NCI-H226 (cell line): ENCODE measurements at places on chromosomes 6 and 20.

- DNase-seq, result no peak
Measured at GRCh38 chr20:23386304-23387117, 24.5 kb downstream of the GZF1 start.

DNA sequence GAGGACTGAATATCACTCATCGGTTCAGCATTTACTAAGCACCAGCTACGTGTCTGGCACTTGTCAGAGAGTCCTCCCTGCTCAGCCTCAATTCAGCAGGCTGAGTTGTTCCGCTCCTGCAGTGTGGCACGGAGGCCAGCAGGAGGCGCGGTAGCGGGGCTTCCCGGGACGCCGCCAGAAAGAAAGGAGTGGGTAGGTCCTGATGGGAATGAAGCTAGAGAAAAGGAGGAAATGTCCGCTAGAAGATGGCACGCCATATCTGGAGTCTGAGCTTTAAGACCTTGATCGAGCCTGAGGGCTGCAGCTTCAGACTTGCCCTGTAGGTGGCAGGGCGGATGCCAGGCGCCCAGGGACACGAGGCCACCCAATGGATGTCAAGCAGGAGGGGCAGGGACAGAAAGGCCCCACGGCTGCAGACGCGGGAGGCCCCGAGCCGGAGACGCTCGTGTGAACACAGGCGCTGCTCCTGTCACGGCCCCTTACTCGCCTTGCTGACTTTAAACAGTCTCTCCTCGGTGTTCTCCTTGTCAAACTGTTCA is 18.7 kb downstream of the SERPINB6 start:
- peak; percentile 27 for DNase-seq

DNA sequence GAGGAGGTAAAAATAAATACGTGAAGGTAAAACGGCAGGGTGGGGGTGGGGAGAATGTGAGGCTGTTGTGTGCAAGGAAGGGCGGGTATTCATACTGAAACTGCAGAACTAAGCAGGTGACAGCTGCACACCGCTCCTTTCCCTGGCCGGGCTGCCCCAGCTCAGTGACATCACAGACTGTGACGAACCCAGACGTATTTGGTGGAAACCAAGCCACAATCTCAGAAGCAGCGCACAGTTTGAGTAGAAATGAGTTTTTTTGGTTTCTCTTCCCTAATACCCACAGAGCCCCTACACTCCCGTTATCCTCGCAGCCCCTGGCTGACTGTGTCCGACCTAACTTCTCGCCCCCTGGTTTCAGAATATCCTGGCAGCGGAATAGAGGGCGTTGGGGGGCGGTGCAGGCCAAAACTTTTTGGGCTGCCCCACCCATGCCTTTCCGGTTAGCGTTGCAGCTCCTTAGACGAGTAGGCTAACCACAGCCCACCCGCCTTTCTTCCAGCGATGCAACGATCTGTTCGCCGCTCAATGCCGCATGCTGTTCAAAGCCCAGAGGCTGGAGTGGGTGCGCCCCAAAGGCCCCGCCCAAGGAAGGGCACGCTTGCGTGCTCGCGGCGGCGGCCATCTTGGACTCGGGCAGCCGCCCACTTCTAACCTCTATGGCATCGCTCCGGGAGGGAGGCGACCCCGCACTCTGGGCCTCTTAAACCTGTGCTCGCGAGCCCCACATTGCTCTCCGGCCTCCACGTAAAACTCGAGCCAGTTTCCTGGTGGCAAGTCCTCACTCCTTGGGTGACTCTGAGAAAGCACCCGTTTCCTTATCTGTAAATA is 9.1 kb downstream of the BAK1 start:
- peak; percentile 62 for DNase-seq

DNA sequence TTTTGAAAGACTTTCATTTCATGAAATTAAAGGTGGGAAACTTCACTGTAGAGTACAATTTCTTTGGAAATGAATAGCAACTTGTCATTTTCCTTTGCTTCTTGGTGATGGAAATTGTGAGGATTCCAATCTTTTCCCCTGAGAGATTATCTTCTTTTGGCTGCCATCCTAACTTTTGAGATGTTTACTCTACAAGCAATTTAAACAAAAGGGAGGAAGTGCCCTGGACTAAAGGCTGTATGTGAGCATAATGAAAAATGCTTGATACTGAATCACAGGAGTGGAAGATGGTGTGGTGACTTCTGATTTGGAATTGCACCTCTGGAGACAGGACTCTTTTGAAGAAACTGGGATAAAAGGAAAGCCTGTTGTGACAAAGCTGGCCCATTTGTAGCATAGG is 43.1 kb upstream of the JAG1 start:
- no peak for DNase-seq

- no peak for DNase-seq
Measured at GRCh38 chr20:4604580-4604979, 117.1 kb upstream of the PRND start.

DNA sequence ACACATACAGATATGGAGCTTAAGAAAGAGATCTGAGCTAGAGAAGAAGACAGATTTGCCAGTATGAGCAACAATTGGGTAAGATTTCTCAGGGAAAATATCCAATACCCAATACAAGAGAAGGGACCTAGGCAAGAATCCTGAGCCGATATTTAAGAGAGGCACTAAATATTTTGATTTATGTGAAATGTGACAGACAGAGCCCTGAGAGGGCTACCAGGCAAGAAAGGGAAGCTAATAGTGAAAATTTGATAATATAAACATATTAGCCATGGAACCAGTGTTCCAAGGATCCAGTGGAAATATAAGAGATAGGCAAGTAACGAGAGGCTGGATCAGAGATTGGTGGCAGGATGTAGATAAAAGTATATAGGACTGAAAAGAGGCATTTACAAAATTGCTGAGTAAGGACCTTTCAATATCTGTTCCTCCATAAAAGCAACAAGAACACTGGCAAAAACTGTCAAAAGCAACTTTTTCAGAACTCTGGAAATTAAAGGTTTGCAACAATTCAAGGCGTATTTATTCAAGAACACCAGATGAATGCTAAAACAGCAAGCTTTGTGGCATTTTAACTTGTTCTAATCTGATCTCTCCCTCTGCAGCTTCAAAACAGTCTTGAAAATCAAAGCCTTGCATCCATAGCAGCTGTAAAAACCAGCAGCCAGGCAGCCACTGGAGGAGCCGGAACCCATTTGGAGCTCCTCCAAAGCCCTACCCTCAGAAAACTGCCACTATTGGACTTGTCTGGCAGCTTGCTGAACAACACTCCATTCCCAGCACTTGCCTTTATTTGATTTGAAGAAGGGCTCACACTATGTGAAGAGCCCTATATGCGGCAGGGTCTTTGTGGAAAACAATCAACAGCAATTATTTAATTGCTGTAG is 58.8 kb downstream of the REV3L start:
- DNase-seq, result peak; percentile 39

DNA sequence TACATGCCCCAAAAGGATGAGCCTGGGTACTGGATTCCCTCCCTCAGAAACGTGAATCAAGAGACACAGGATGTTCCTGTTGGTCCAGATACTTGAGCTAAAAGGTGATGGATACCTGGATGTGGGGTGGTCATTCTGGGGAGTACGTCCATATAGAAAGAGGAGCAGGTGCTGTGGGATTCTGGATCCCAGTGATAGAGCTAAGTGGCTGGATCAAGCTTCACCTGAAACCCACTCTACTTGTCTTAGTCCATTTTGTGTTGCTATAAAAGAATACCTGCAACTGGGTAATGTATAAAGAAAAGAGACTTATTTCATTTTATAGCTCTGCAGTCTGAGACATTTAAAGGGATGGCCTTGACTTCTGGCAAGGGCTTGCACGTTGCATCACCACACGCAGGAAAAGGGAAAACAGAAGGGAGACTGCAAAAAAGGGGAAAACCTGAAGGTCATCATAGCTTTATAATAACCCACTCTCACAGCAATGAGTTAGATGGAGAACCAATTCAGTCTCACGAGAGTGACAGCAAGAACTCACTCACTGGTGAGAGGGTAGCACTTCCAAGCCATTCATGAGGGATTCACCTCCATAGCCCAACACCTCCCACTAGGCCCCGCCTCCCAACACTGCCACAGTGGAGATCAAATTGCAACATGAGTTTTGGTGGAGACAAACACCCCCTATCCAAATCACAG is 31.2 kb downstream of the RIPOR3 start:
- DNase-seq, result peak; percentile 1

DNA sequence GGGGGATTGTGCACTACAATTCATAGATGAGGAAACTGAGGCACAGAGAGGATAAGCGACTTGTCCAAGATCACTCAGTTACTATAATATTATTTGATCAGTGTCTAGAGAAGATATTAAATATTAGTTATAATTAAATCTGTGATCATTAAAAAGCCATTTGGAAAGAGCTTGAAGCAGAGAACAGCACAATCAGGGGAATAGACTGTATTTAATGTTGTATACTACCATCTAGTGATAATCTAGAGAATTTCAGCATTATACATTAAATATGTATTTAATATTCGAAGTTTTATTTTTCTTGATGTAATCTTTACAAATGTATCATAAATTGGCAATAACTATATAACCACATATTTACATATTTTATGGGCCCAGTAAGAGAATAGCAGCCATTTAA is 20.1 kb upstream of the MTCL3 start:
- no peak for DNase-seq

DNA sequence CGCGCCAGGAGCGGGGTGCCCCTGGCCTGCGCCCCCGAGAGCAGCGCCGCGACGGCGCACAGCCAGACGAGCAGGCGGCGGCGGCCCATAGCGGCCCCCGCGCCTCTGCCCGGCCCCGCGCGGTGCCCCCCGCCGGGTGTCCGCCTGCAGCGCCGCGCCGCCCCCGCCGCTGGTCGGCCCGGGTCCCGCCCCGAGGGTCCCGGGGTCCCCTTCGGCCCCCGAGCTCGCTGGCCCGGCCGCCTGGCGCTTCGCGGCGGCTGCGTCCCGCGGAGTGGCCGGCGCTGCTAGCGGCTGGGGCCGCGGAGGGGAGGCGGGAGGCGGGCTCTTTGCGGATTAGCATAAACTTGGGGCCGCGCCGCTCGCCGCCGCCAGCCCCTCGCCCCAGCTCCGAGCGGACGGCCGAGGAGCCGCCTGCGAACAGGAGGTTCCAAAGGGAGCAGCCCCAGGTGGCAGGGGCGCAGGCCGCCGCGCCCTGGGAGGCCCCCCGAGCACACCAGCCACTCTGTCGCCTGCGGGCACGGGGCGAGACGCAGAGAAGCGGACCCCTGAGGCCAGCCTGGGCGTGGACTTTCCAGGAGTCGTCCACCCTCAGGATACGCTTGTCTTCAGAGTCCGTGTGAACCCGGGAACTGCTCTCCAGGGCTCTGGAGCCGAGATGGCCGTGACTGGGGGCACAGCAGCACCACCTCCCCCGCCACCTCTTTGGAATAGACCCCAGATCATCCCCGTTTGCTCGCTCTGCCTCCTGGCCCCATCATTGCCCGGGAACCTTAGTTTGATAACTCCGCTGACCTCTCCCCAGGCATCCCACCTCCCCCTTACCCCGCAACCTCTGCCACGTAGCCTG is at the start of gene EMILIN3:
Gene EMILIN3 (minus strand): TSS at position 273 of the 847 bp plus-strand sequence. CDS start 184 bp downstream, at position 89.
- no peak for DNase-seq

DNA sequence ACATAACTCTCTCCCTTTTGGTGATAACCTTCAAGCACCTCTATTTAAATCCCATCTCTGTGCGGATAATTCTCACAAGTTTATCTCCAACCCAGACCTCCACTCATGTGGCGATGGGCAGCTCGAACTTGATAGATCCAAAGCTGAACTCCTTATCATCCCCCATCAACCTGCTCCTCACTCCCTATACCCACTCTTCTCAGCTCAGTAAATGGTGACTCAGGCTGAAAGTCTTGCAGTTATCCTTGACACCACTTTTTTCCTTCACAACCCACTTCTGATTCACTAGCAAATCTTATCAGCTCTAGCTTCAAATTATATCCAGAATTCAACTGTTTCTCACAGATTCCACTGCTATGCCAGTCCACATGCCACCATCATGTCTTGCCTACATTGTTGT is 155.3 kb upstream of the STXBP5 start:
- peak; percentile 47 for DNase-seq

GRCh38 chr6:20403766-20404640 is 2.3 kb downstream of the E2F3 start:
- peak; percentile 48 for DNase-seq

DNA sequence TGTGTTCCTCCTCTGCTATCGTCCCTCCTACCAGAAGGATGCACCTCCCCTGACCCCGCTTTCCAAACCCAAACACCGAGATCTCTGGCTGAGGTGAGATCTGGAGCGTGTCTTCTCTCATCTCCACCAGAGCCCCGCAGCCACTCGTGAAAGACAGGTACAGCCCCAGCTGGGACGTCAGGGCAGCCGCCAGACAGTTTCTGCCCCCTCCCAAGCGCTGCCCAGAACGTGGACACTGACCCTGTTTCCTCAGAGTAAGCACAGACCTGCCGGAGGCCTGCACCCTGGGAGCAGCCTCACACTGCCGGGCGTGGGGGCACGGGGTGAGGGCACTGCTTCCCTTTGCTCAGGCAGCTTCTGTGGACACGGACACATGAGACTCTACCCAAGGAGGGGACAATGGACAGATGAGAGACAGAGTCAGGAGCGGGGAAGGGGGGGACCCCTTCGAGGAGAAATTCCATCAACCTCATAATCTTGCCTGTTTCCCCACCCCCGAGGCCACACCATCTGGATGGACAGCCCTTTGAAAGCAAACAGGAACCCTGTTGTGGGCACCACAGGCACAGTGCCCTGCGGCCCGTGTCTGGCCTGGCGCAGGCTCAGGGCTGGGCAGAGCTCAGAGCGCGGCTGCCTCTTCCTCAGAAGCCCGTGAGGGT is 210.6 kb downstream of the DLL1 start:
- DNase-seq, result no peak

DNA sequence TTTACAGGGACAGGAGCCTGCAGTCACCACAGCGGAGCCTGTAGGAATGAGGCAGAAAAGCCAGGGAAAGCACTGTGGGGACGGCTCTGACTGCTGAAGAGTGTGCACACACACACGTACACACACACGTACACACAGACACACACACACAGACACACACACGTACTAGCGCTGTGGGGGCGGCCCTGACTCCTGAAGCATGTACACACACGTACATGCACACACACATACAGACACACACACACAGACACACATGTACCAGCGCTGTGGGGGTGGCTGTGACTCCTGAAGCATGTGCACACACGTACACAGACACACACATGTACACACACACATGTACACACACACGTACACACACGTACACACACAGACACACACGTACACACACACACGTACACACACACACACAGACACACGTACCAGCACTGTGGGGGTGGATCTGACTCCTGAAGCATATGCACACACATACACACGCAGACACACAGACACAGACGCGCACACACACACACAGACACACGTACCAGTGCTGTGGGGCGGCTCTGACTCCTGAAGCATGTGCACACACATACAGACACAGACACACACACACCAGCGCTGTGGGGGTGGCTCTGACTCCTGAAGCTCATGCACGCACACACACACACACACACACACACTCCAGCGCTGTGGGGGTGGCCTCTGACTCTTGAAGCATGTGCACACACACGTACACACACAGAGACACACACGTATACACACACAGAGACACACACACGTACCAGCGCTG is 127.3 kb downstream of the DLL1 start:
- DNase-seq, result no peak
